ENCODE measurements at places on chromosomes 4 and X.

GRCh38 chrX:35858906-35859305 is 60.6 kb upstream of the CFAP47 start:
- DNase-seq = no peak

DNA sequence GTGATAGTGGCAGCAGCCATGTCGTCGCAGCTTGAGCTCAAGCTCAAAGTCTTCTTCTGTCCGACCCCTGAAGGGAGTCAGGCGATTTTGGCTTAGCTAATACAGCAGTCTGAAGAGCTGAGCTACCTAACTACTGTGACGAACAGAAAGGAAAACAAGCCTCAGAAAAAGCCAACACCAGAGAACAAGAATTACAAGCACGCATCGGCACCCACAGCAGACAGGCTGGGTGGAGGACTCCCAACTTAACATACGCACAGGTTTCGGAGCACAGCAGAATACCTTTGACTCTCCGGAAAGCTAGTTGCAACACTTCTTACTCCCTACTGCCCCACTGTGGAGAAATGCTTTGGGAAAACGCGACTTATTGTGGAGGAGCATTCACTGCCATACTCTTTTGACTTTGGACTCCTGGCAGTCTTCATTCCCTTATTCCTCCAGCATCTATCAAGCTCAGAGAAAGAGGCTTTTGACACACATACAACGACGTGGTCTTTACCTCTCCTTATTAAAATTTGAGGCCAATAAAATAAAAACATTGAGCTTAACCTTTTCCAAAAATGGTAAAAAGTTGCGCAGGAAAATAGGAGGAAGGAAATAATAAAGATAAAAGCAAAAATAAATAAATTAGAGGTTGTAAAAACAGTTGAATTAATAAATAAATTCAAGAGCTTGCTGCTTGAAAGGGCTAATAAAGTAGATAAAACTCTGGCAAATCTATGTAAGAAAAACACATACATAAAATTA is 41.3 kb upstream of the GPC3 start:
- peak; percentile 79 for DNase-seq

- no peak for DNase-seq
These were observed 10.1 kb upstream of the FMR1 start for GRCh38 chrX:147901461-147902126.

DNA sequence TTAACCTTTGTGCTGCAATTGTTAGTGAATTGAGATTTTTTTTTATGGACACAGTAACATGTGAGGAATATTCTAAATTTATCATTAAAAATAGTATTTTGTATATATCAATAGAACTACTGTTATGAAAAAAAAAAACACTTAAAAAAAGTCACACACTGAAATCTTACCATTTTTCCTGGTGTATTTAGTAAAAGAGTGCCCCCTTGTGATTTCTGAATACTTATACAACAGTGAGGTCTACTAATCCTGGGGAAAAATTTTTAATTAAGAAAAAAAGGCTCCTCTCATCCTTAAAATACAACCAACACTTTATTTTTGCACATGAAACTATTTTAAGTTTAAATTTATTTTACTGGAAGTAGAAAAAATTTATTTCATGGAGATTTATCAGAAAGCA is 56.4 kb upstream of the SPOCK3 start:
- peak; percentile 43 for DNase-seq

GRCh38 chr4:153432965-153433753 is 33.0 kb upstream of the TMEM131L start:
- no peak for DNase-seq

- no peak for DNase-seq
These were observed 58.7 kb downstream of the NBDY start for GRCh38 chrX:56787734-56788152.

DNA sequence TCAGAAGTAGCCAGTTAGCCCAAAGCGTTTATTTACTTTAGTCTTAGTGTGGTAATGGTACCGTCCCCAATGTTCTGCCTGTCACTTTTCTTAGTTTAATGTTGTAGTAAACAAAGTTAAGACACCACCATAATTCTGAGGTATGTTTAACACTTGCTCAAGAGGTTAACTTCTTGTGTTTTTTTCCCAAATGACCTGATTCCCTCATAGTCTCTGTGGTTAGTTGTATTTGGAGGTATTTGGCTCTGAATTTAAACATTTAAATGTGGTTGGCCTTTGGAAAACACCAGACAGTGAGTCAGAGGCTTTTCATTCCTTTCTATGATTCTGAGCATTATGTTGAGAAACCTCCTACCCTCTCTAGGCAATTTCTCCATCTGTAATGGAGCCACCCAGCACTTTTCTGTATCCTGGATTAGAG is 47.9 kb downstream of the CXCL1 start:
- no peak for DNase-seq

All from brain (organoid and tissue), 16 donors.